ENCODE measurements at places on chromosomes 3 and 15.

GRCh38 chr3:59654123-59654479 is 604.3 kb upstream of the CFAP20DC start:
- DNase-seq, result no peak

- no peak for DNase-seq
These were observed 300.4 kb upstream of the RASGRP1 start for GRCh38 chr15:38864827-38865581.

DNA sequence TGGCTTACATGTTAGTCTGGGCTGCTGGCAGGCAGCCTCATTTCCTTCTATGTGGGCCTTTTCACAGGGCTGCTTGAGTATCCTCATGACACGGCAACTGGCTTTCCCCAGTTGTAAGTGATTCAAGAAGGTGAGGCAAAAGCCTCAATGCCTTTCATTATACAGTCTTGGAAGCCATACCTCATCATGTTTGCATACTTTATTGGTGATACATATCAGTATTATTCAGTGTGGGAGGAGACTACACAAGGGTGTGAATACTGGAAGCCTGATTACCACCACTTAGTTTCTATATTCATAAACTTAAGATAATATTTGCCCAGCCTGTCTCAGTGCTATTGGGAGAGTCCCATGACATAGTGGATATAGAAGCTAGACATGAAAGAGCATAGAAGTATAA is 346.8 kb downstream of the SOX2 start:
- DNase-seq, result no peak

DNA sequence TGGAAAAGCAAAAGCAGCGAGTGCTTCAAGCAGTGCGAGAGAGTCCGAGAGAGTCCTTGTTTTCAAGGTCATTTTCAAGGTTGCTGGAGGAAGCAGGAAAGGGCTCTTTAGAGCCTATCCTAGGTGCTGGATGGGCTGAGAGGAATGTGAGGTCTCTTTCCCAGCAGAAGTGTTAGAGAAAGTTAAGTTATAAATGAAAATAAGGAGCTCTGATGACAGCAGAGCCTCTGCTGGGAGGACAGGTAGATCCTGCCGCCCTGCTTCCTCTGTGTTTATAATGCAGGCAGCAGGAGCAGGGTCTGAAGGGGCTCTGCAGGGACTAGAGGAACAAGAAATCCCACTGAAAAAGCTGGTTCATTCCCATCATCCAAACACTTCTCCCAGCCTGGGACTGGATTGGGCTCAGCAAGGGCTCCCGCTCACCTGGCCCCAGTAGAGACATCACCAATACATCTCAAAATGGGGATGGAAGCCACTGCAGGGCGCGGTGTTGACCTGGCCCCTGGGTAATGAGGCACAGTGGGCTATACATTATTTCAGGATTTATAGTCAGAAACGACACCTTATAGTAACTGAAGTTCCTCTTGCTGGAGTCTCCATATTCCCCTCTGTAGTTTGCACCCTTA is 41.5 kb upstream of the RAB6B start:
- DNase-seq, result no peak

GRCh38 chr3:27688053-27688452 is 34.1 kb downstream of the EOMES start:
- DNase-seq, result no peak

GRCh38 chr3:145429546-145429945 is 731.4 kb downstream of the PLOD2 start:
- DNase-seq, result no peak

DNA sequence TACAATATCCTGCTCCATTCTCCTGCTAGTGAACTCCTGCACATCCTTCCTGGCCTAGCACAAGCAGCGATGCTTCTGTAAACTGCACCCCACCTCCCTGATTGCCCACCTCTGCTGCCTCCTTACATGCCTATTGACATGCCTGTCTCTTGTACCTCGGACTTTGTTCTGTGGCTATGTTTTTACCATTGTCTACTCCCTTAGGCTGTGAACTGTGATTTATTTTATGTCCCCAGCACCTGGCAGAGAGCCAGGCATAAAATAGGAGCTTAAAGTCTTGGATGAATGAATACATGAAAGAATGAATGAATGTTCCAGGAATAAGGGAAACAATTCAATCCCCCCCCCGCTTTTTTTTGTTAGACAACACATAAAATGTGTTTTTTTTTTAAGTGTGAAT is 210.0 kb downstream of the MYRIP start:
- no peak for DNase-seq

- DNase-seq, result no peak
These were observed 676 bp downstream of the CNOT10 start for GRCh38 chr3:32685543-32686185.

- no peak for DNase-seq
These were observed 338.5 kb downstream of the CADM2 start for GRCh38 chr3:85297291-85297690.

- no peak for DNase-seq
These were observed 270.9 kb downstream of the TLE3 start for GRCh38 chr15:69826819-69827175.

GRCh38 chr15:64770626-64771025 is 4.8 kb downstream of the RBPMS2 start:
- DNase-seq, result no peak

- no peak for DNase-seq
These were observed 7.1 kb downstream of the TEX264 start for GRCh38 chr3:51678186-51678585.

DNA sequence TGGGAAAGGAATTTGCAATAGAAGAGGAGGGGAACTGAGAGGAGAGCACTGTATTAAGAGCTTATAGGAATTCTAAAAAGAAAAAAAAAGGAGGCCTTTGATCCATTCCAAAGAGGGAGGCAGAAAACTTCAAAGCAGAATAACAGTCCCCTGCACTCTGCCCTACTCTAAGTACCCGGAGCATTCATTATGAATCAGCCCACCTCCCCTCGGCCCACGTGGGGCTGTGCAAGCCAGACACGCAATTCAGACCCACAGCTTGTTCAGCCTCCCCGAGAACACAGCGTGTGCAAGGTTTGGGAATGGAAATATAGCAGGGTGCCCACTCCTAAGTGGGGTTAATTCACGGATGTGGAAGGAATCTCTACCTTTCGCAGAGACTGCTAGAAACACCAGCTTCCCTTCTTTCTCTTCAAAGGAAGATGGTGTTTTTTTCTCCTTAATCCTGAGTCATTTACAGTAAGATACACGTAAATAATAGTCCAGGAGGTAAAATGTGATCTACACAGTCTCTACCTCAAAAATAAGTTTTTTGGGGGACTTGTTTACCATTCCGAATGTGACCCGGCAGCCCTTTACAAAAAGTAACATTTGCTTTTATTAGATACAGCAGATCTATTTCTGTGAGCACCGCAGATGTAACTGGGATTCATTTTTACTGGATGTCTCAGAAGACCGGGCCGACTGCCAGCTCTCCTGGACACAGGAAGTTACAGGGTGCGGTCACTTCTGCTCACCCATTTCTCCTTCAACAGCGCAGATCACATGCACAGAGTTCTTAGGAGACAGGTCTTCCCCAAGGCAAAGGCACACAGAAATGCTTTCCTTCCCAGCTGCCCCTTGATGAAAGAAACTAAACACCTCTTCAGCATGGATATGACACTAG is 768.5 kb upstream of the CFAP20DC start:
- DNase-seq, result no peak

GRCh38 chr3:40258555-40258954 is 51.0 kb upstream of the EIF1B start:
- DNase-seq, result no peak

DNA sequence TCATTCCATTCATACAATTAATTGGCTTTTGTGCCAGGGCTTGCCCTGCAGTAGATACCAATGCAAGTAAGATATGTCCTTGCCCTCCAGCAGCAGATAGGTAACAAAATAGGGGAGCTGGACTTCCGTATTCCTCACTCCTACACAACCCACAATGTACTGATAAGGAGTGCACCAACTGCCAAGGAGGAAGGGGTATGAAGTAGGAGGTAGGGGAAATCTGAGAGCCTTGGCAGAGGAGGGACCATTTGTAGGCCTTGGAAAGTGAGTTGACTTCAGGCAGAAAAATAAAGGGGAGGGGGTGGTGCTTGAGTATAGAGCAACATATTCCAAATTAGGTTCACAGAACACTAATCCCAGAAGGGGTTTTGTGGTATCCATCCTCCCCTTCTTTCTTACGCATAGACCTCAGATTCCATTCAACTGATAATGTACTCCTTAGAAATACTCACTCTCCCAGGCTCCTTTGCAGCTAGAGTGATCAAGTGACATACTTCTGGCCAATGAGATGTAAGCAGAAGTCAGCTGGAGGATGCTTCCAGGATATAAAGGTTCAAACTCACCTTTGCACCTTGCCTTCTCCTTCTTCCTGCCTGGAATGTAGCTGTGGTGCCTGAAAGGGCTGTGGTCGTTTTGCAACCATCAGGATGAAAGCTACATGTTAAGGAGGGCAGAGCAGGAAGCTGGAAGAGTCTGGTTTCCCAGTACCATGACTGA is 127.1 kb upstream of the SMAD3 start:
- DNase-seq, result no peak

DNA sequence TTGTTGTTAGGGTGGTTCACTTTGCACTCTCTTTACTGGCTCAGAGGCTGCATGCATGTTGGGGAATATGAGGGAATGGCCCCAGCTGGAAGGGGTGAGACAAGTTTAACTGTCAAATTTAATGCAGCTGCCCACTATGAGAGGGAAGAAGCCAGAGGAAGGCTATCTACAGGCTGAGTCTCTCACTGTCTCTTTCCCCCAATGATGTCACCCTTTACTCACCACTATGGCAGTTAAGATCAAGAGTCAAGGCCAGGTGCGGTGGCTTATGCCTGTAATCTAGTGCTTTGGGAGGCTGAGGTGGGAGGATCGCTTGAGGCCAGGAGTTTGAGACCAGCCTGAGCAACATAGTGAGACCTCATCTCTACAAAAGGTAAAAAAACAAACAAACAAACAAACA is 12.2 kb upstream of the RBMS3 start:
- DNase-seq, result no peak

- DNase-seq, result no peak
These were observed 23.0 kb downstream of the MKRN2 start for GRCh38 chr3:12579905-12580304.

- DNase-seq, result no peak
These were observed 40.1 kb upstream of the MTMR10 start for GRCh38 chr15:31031471-31032067.

DNA sequence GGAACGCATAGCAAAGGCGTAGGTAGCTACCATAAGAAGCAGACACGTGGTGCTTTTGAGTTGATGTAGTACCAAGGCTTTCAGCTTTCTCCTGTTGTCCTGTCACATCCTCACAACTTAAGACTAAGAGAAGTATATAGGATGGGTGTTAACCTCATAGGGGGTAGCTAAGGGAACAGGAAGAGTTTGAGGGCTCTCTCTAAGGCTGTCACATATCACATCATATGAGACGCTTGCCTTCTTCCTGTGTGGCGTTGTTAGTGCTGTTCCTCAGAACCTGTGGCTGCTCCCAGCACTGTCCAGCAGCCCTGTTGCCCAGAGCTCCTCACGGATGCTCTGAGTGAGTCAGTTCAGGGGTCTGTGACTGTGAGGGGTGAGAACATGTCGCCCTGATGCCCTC is 14.7 kb downstream of the DHX30 start:
- no peak for DNase-seq

DNA sequence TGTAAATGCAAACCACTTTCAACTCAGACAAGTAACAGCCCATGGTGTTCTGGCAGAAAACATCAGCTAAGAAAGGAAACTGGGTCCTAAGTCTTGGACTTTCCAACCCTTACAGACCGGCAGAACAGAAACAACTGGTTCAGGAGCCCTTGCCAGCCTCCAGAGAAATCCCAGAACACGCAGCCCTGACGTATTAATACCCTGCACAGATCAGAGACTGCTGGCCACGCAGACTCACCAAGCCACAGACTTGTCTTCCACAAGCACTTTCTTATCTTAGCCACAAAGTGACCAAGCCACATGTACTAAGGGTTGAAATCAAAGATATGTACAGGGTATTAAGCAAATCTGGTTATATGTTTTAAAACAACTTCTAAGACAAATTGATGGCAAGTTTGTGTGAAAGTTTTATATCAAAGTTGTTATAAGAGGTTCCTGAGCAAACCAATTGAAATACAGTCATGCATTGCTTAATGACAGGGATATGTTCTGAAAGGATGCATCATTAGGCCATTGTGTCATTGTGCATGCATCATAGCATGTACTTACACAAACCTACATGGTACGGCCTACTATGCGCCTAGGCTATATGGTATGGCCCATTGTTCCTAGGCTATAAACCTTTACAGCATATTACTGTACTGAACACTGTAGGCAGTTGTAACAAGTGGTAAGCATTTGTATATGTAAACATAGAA is 36.8 kb downstream of the BTD start:
- DNase-seq, result no peak

DNA sequence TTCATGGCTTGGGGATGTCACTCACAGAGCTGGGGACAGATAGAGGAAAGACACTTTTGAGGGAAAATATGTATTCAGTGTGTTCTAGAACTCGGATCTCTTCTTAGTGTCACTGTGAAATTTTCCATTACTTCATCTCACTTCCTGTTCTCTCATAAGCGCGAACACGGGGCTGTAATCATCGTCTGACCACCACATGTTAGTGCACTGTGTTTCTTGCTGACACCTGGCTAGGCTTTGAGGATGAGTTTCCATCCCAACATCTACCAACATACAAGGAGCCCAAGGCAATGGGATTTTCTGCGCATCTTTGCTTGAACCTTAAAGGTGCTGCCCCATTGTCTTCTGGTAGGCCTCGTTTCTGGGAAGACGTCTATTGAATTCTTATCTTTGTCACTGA is 84.0 kb downstream of the LIPC start:
- no peak for DNase-seq

DNA sequence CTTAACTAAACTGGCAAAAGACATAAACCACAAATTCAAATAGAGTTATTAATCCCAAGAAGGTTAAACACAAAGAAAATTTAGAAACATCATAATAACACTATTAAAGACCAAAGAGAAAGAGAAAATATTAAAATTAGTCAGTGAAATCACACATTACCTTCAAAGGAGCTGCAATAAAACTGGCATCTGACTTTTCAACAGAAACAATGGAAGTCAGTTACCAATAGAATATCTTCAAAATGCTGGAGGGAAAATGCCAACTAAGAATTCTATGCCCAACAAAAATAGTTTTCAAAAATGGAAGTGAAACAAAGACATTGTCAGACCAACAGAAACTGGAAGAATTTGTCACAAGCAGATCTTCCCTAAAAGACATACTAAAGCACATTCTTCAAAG is 68.7 kb upstream of the RNF7 start:
- no peak for DNase-seq

- DNase-seq, result no peak
These were observed 23.6 kb downstream of the EIF2AK4 start for GRCh38 chr15:39957481-39957880.

Measured in left renal cortex interstitium (tissue), 4 donors.